ENCODE measurements at places on chromosomes 12 and 14.

DNA sequence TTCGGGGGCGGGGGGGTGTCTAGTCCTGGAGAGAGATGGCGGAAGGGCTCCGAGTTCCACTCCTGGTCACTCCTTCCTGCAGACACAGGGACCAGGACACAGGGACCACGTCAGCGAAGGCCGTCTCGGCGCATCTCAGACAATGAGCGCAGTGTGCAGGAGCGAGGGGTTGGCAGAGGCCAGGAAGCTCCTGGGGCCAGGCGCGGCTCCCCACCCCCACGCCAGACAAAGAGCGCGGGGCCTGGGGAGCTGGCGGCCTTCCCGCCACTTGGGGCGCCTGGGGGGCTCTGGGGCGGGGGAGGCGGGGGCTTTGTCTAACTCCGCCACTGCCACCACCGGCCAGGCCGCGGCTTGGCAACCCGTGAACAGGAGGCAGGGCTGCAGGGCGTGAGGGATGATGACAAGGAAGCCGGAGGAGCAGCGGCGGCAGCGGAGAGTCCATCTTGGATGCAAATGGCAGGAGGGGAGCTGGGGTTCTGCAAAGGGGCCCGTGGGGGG lies 2.2 kb downstream of the CDK2AP1 start:
- peak; percentile 88 for DNase-seq

- peak; percentile 81 for DNase-seq
Observed at GRCh38 chr14:39023939-39024871, 78.8 kb downstream of the SEC23A start.

GRCh38 chr14:101808020-101808641 lies 46.6 kb downstream of the PPP2R5C start:
- DNase-seq, result no peak

GRCh38 chr12:102592134-102592533 lies 111.8 kb upstream of the IGF1 start:
- no peak for DNase-seq

- DNase-seq, result no peak
Observed at GRCh38 chr14:62123961-62124360, 361.7 kb downstream of the SNAPC1 start.

- DNase-seq, result no peak
Observed at GRCh38 chr12:52054231-52054832, 3.1 kb downstream of the NR4A1 start.

DNA sequence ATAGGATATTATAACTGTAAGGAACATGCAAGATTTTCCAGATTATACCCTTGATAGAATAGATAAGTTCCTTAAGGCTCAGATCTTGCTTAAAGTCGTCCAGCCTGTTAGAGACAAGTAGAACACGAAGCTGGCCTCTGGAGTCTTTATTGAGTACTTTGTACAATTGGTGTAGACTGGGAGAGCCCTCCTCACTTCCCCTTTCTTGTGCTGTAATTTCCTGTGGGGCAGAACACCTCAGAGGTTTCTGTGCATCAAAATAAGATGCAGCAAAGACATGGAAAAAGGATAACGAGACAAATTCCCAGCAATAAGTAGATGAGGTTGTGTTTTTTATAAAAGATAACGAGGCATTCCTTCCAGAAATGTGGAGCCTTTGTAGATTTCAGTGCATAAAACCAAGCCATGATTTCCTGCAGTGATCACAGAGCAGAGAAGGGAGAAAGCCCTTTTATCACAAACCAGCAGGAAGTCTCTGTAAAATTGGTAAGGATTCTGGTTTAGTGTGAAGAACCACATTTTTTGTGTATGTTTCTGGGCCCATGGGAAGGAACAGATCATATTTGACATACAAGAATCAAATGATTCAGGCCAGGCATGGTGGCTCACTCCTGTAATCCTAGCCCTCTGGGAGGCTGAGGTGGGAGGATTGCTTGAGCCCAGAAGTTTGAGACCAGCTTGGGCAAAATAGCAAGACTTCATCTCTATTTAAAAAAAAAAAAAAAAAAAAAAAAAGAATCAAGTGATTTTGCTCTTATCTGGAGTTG lies 18.0 kb downstream of the GPRC5A start:
- DNase-seq, result no peak

DNA sequence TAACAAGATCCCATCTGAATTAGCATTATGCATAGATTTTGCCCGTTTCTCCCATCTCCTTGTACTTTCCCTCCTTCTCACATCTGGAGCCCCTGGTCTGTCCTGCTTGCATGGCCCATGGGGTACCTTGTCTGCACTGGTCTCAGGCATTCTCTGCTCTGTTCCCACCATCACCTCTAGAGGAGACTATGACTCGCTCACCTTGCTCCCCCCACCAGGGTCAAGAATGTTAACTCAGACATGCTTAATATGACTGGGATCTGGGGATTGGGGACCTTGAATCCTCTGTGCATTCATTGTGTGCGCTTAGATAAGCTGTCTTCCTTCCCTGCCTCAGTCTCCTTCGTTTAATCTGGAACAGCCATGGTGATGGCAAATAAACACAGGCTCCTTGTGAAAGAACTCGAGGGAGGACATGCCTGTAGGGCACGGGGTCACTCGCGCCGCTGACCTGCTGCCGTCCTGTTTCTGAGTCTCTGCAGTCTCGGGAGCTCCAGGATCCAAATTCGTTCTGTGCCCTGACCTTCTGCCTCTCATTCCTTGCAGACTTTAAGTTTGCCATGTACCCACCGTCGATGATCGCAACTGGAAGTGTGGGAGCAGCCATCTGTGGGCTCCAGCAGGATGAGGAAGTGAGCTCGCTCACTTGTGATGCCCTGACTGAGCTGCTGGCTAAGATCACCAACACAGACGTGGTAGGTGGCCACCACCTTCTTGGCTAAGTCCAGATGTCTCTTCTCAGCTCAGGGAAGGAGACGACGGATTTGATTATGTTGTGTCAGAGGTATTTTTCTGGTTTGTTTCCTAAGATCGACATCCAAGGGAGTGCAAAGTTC lies 15.0 kb downstream of the CCND2 start:
- no peak for DNase-seq

- DNase-seq, result peak; percentile 87
Observed at GRCh38 chr14:86296173-86296572, 766.2 kb downstream of the FLRT2 start.

DNA sequence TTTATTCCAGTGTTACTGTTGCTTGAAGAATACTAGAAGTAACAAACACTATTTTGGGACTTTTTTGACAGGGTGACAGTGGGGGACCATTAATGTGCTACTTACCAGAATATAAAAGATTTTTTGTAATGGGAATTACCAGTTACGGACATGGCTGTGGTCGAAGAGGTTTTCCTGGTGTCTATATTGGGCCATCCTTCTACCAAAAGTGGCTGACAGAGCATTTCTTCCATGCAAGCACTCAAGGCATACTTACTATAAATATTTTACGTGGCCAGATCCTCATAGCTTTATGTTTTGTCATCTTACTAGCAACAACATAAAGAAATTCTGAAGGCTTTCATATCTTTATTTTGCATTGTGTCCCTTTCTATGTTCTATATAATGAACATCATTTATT lies 44.5 kb downstream of the TMPRSS12 start:
- DNase-seq, result no peak

- no peak for DNase-seq
Observed at GRCh38 chr12:131101006-131101405, 147.3 kb downstream of the ADGRD1 start.

DNA sequence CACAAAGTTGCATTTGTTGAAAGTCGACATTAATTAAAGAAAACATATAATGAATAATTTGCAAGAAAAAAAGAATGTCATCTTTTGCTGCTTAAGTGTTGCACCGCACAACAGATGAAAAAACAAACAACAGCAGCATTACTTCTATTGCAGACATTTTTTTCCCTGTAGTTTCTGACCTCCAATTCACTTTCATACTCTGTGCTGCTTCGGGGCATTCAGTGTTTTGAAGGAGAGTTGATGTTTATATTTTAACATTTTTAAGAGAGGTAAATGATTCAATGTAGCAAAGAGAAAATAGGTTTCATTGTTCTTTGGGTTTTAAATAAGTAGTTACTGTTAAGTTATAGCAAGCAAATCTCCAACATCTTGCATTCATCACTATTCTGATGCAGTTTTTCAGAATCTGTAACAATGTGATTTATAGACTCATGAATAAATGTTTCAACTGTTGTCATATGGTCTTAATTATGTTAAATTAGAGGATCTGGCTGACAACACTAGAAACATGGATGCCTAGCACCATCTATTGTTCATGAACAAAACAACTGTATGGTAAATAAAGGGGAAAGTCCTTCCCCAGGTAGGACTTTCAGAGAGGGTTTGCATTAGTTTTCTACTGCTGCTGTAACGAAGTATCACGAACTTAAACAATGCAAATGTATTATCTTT lies 168.1 kb downstream of the BCAT1 start:
- no peak for DNase-seq

DNA sequence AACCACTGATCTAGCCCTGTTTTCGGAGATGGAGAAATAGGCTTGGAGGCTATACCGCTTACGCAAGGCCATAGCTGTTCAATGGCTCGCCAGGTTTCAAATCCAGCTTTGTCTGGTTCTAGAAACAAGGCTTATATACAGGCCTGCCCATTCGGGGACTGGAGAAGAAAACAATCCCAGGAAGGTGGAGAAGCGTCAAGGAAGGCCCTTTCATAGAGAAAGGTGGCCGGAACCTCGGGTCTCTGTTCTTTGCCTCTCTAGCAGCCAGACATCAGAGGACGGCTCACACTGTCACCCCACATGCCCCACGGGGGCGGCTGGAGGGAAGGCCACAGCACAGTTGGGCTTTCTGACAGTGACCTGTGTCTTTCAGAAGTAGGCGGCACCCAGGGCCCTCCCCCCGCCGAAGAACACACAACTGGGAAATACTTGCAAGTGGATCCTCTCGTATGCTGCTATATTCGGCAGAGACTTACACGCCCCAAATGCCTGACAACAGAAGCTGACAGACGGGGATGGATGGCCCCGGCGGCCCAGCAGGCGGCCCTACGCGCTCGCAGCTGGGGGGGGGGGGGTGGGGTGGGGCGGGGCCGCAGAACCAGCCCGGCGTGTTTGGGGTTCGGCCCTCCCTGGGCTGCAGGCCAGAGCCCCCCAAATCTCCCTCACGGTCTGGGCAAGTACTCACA lies 4.5 kb upstream of the SETD1B start:
- DNase-seq, result peak; percentile 50

- no peak for DNase-seq
Observed at GRCh38 chr14:65628664-65629063, 216.1 kb downstream of the FUT8 start.

DNA sequence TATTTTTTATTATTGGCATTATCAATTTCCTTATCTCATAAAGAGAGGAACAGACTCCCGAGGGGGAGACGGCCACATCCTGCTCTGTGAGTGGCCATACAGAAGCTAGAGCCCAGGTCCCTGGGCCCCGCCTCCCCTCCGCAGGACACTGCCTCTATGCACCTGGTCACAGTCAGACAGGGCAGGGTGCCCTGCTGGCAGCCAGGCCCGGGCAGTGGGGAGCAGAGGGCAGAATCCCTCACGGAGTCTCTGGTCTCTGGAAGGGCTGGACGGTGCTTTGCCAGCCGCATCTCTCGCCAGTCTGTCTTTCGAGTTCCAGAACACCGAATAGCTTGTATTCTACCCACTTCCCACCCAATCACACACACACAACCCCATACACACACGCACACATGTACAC lies 16.4 kb upstream of the CACNA2D4 start:
- DNase-seq, result no peak

- no peak for DNase-seq
Observed at GRCh38 chr12:25051656-25052195, 102.8 kb upstream of the BCAT1 start.

DNA sequence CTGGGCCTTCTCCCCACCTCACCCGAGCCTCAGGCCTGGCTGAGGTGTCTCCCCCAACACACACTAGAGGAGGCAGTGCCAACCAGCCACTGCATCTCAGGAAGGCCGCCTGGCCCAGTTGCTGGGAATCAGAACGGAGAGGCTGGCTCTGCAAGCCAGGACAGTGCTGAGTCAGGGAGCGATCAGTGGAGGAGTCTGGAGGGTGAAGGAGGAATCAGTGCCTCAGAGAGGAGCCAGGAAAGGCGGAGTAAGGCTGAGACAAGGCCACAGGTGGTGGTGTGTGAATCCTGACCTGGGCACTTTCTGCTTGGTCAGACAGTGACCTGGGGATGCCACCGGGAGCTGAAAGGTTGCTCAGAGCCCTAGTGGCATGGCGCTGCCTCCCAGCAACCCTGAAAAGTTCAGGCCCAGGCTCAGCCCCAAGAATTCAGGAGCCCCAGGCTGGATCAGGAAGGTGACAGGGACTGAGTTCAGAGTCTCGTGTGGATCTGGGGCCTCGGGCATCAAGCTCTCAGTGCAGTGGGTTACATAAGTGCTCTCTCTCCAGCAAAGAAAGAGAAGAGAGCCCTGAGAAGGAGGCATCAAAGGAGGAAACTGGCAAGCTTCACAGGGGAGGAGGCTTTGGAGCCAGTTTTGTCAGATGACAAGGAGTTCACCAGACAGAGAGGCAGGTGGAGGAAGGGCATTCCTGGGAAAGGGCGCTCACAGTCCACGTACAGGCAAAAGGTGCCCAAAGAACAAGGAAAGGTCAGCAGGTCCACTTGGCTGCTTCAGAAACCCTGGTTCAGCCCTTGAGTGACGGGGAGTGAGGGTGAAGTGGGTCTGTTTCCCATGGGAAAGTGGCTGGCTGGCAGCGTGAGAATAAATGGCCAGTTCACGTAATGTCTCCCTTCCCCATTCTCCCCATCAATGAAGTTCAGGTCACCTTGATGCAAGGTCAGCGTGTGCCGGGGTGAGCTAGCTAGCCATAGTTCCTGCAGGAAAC lies 87.8 kb downstream of the ZFP36L1 start:
- DNase-seq, result no peak

DNA sequence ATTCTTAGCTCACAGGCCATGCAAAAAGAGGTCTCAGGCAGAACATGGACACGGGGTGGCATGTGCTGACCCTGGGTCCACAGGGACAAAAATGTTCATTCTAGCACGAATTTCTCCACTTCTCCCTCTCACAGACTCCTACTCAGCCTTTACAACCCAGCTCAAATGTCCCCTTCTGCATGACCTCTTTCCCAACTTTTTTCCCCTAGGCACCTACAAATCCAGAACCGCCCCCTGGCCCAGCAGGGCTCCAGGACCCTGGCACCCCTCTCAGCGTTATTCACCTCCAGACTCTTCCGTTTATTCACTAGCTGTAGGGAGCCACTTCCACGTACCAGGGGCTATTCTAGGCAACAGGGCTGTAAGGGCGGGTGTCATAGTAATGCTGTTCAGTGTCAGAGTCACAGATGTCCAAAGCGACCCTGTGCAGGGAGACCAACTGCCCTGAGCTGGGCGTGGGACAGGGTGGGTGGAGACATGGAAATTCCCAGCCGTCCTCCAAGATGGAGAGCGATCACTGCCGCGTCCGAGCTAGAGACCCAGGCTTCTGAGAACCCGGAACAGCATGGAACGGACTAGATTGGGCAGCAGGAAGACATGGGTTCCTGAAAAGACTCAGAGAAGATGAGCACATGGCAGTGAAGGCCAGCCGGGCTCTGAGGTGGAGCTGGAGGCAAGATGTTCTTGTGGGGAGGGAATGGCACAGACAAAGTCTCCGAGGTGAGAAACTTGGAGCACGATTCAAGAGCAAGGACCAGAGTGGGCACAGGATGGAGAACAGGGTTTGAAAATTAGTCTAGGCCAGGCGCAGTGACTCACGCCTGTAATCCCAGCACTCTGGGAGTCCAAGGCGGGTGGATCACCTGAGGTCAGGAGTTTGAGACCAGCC lies 274.9 kb upstream of the RTL1 start:
- DNase-seq, result no peak
